ENCODE measurements at places on chromosomes 13 and 19.

- no peak for DNase-seq
Measured at GRCh38 chr13:109654341-109655205, 131.8 kb downstream of the IRS2 start.

DNA sequence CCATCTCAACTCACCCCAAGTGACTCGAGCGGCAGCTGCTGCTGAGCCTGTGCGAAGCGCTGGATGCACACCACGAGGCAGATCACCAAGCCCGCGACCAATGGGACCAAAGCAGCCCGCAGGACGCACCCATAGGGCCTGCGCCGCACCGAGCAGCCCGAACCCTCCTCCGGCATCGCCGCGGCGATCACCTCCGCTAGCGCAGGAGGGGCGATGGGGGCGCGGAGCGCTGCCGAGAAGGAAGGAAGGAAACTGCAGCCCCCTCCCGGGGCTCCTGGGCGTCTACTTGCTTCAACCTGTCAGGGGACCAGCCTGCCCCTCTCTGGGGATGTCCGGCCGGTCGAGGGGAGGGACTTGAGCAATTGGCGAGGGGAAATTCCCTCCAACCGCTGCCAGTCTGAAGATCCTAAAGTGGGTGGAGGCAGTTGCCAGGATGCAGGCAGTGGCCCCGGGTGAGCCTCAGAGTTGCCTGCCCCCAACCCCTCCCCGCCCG is at the start of gene CD70:
CD70 (minus strand) TSS at position 324 of the 493 bp plus-strand sequence; CDS start at position 176, 148 bp downstream.
- no peak for DNase-seq

- no peak for DNase-seq
Measured at GRCh38 chr19:2363419-2363818, 3.4 kb downstream of the TMPRSS9 start.

DNA sequence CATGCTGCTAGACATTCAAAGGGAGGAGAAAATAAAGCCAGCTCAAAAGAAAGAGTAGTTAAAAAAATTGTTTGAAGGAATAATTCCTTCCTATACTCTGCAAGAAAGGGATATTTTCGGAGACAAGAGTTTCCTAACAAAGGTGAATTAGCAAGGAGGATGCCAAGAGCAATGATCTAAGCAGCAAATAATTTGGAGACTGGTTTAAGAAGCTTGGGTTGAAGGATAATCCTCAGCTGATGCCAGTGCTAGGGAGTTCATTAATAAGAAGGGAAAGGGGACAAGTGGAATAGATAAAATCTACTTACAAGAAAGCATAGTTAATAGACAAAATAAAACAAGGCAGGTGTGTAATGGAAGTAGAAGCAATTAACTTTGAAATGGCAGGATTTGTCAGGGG is 372.3 kb downstream of the NDFIP2 start:
- DNase-seq, result no peak

GRCh38 chr19:3949997-3950859 is 17.4 kb downstream of the NMRK2 start:
- no peak for DNase-seq

DNA sequence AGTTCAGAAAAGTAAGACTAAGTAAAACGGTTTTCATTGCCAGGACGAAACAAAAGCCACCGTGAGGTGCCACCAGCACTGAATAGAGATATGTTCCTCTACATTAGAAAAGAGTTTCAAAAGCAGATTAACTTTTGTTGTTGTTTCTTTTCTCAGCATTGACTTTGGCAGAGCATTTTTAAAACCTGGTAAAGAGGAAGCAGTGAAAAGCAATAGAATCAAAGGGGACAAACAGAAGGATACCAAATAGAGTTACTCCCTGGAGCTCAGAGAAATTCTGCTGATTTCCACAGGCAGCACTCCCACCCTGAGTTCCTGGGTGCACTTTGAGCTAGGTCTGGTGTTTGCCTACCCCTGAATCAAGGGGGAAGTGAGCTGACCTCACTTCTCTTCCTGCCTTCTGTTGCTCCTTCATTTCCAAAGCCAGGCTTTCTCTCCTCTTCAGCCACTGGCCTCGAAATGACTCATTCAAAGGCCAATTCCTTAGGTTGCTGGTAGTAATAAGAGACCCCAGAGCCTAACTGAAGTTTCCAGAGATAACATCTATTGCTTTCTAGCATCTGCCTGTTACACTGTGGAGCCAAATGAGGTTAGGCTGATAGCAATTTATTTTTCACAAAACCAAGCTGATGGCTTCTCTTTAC is 11.3 kb upstream of the ERICH6B start:
- DNase-seq, result no peak

GRCh38 chr13:28528848-28529247 is 33.9 kb upstream of the FLT1 start:
- DNase-seq, result no peak

DNA sequence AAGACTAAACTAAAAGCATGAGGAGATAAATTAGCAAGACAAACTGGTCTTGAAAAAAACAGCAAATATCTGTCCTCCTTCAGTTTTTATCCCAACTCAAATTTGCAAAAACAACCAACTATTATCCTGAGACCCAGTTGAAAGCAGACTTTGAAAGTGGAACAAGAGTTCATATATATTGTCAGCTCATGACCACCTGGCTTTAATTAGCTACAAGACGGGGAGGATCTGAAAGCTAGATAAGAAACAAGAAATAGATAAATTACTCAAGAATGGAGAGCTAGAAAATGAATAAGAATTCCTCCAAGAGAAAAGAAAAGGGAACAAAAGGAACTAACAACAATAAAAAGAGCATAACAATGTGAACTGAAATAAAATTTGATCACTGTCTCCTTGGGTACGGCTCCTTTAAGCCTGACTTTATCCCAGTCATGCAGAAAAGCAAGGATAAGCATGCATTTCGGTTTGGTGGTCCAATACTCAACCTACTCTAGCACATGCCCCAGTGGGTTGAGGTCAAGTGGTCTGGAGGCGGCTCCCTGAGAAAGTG is 246.9 kb downstream of the DCLK1 start:
- no peak for DNase-seq

DNA sequence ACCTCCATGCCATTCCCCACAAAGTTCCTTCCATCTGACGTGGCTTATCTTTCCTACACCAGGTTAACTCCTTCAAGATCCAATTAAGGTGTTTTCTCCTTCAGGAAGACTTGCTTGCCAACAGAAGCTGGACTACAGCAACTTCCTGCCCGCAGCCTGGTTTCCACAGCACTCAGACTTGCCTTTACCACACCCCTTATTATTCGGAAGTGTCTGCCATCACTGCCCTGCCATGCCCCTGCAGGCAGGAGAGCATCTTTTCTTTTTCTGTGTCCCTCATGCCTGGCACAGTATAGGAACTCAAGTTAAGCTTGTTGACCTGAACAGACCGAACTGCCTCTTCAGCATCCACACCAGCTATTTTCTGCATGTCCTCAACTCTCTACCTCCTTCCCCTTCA is 168.0 kb downstream of the FOXO1 start:
- DNase-seq, result no peak

DNA sequence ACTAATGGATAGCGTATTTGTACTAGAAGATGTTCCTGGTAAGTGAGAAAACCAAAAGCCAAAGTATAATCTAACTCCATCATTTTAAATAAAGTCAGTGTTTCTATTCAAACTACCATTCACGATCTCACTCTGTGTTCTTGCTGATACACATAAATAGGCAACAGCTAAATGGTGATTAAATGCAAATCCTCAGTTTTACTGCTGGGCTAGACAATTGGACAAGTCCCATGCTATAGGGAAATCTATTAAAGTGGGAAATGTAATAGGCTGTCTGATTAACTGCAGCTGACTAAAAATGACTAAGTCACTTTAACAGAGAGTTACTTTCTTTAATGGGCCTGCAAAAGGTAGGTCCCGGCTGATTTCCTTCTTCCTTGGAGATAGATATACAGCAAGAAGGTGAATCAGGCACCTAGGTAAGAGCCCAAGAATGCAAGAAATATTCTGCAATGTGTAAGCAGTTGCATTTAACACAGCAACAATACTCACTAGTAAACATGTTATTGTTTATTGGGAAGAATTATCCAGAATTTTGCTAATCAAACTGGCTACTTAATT is 298.4 kb downstream of the SLITRK6 start:
- DNase-seq, result no peak

DNA sequence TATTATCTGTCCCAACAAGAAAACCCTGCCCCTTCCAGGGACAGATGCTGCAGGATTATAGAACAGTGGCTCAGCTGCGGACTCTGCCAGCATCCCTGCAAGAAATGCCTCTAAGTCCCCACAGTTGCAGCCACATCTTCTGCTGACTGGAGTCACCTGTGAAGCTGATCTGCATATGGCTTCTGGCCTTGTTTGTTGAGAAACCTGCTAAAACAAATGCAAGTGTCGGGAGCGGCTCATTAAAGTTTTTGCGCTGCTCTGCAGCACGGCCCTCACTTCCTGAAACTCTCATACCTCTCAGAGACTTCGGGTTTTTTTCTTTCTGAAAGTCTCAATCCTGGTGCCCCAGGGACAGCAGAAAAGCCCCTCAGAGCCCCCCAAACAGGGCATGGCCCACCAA is 725.0 kb downstream of the UQCRFS1 start:
- no peak for DNase-seq

GRCh38 chr19:13095393-13095784 is 7.3 kb downstream of the LYL1 start:
- no peak for DNase-seq

DNA sequence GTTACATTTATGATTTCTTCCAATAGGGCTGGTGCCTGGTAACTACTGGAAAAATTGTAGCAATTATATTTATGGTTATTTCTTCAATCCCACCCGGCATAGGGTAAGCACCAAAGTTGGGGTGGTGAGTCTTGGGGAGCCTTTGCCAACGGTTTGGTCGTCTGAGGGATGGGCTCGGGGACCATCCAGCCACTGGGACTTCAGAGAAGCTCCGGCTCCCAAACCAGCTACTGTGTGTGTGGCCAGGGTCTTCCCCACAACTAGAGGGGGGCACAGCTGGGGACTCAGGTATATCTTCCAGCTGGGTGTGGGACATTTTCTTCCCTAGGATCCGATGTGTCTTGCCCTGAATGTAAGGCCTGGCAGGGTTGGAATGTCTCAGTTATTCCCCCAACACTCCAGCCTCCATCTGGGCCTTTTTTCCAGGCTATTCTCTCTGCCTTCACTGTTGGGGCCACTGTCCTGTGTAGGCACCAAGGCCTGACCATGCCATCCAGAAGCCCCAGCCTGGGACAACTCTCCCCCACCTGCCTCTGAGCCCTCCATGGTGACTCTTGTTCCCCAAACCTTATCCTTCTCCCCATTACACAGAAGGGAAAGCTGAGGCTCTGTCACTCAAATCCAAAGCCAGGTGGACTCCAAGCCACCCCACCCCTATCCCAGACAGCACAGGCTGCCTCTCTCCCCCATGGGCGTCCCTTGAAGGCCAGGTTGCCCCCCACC is 1.1 kb upstream of the IFI30 start:
- DNase-seq, result no peak

- DNase-seq, result no peak
Measured at GRCh38 chr19:39471756-39472536, 8.7 kb upstream of the TIMM50 start.

DNA sequence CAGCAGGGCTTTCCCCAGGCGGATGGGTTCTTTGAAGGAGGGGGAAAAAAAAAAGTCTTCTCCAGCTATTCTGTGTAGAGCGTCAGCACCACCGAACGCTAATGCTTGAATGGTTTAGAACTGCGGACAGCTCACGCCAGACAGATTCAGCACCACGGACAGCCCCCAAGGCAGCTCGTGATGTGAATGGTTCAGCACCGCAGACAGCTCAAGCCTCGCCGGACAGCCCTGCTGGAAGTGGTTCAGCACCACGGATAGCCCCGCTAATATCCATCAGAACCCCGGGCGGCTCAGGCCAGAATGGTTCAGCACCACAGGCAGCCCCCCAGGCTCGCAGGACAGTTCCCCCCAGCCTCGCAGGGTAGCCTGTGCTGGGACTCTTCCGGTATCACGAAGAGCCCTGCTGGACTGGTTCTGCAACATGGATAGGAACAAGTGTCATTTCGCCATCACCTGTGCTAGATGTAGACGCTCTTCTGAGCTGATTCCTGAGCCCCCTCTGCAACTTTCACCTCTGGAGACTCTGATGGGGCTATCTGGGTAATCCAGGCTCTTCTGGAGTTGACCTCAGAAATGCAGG is 4.9 kb upstream of the SMIM17 start:
- DNase-seq, result peak; percentile 91

DNA sequence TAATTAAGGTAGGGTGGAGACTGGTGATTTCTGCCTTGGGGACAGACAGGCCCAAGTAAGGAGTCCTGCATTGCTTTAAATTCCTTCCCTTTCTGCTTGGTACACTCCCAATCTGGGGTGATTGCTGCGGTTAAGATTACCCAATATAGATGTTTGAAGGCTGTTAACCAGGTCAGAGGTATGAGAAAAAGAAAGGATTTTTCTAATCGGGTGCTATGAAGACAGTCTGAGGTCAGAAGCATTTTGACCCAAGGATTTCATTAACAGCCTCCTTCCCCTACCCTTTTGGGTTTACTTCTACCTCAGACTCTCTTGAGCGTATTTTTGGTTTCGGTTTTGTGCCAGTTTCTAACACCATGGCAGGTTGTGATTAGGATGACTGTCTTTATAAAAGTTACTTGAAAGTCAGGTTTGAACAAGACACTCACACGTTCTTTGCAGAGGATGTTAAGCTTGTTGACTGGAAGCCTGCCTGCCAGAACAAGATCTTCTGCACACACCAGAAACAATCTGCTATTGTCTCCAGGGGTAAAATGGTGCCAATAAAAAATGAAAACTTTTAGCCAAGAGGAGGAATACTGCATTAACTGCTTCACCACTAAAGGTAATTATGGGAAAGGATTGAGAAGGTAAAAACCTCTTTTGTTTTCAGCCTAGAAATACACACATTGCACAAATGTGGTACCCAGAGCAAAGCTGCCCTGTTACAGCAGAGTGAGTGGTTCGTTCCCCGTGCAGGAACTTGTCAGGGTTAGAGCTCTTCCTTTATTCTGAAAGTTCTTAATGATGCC is 108.8 kb downstream of the NDFIP2 start:
- DNase-seq, result no peak

DNA sequence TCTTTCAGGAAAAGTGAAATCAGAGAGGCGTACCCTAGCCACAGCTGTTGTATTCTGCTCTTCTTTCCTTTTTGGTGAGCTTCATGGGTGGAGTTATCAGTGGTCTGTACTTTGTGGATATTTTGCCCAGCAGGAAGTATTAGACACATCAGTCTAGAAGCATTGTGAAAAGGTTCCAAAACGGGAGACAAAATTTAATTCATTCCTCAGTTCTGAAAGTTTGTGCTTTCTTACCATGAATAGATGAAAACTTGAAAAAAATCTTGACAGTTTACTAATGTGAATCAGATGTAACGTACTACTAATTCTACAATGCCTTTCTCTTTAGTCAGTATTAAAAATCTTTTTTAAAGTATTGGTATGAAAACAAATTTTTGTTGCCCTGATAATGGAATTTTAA is 116.8 kb downstream of the DNAJC3 start:
- DNase-seq, result no peak

DNA sequence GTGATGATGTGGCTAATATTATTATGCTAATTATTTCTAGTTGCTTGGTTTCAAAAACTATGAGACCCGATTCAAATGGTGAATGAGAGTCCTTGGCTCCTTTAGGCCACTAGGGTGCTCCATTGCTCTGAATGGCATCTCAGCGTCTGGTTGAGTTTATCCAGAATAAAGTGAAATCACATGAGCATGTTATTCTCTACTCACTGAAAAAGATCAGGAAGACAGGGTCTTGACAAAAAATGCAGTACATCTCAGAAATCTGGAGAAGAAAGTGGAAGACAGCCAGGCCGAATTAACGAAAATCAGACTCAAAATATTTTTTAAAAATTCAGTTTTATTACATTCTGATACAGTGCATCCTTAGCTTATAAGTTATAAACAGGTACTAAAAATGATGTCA is 516.2 kb downstream of the MYO16 start:
- DNase-seq, result no peak
